ENCODE measurements at places on chromosomes 6 and 20.
A peak's percentile ranks its signal among the peaks of the same experiment; 100 is the strongest.

- no peak for DNase-seq
Observed at GRCh38 chr6:129536271-129536670, 173.7 kb downstream of the ARHGAP18 start.

DNA sequence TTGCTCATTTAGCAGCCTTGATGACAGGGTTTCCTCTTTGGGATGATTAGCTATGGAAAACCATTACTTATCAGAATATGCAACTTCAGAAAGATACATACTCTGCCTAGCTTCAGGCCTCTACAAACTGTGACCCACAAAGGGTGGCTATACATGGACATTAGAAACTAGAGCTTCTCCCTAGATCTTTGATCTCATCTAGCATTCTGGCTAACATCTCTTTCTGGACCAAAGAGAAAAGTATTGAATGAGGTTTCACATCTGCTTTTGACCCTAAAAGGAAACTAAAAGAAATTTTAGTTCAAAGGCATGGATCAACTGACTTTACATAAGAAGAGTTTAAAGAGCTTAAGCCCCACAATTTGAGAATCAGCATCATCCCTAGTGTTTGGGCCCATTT is 12.4 kb upstream of the HMGN3 start:
- DNase-seq, result no peak

DNA sequence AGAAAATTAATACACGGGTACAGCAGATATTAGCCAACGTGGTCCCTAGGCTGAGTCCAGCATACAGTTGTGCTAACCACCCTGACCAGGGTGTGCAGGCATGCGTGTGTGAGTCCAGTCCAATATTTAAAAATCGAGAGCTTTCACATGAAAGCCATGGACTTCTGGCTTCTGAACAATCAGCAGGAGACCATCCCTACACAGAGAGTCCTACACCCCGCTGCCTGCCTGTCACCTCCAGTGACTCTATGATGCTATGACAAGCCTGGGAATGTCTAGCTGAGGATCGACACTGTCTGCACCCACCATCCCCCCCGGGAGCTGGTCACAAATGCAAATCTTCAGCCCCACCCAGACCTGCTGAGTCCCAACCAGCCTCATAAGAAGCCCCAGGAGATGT is 7.9 kb downstream of the ACSS1 start:
- DNase-seq, result no peak

GRCh38 chr6:132746048-132746447 is 11.7 kb downstream of the VNN2 start:
- DNase-seq, result peak; percentile 7

DNA sequence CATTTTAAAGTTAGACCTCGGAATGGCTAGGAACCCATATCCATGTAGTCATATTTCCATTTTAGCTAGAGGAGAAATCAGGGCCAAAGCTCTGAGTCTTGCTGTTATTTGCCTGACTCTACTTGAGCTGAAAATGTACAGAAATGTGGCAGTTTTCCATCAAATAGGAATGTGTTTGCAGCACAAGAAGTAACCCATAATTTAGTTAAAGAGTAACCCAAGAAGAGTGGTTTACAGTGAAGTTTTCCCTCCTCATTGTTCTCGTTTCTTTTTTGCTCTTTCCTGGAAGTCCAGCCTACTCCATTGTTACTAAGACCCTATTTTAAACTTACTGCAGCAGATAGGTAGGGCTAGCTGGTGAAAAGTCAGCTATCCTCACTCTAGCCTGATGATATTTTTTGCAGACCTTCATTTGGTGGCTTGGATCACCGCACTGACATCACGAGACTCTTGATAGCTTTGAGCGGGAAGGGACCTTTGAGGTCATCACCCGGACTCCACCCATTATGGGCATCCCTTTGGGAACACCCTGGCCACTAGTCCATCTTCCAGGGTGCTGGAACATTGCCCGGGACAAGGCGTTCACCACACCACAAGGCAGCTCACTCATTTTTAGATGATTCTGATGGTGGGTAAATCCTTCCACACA is 28.0 kb upstream of the ADGRF5 start:
- DNase-seq, result no peak

- no peak for DNase-seq
Observed at GRCh38 chr20:38229376-38230252, 30.9 kb downstream of the KIAA1755 start.

- no peak for DNase-seq
Observed at GRCh38 chr6:136069119-136069518, 181.0 kb downstream of the MTFR2 start.

- no peak for DNase-seq
Observed at GRCh38 chr6:146429831-146430230, 113.8 kb upstream of the RAB32 start.

- DNase-seq, result peak; percentile 90
Observed at GRCh38 chr6:17705778-17706579, 746 bp downstream of the NUP153 start.

- no peak for DNase-seq
Observed at GRCh38 chr20:56928007-56928406, 298.9 kb downstream of the TFAP2C start.

DNA sequence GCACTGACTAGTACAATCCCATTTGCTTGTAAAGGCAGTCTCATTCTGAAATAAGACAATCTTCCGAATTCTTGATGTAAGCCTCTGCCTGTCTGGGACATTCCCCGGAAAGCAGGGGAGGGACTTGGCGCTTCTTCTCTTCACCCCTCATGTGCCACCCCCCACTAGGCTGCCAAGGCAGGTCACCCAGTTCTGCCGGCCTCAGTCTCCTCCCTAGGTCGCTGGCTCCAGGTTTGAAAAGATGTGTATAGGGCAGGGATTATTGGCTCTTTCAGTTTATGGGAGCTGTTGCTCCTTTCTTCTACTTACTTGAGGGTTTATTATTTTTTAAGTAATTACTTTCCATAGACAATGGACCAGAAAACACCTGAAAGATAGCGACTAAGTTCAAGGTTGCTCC is 158.1 kb upstream of the RPS6KA2 start:
- DNase-seq, result no peak

DNA sequence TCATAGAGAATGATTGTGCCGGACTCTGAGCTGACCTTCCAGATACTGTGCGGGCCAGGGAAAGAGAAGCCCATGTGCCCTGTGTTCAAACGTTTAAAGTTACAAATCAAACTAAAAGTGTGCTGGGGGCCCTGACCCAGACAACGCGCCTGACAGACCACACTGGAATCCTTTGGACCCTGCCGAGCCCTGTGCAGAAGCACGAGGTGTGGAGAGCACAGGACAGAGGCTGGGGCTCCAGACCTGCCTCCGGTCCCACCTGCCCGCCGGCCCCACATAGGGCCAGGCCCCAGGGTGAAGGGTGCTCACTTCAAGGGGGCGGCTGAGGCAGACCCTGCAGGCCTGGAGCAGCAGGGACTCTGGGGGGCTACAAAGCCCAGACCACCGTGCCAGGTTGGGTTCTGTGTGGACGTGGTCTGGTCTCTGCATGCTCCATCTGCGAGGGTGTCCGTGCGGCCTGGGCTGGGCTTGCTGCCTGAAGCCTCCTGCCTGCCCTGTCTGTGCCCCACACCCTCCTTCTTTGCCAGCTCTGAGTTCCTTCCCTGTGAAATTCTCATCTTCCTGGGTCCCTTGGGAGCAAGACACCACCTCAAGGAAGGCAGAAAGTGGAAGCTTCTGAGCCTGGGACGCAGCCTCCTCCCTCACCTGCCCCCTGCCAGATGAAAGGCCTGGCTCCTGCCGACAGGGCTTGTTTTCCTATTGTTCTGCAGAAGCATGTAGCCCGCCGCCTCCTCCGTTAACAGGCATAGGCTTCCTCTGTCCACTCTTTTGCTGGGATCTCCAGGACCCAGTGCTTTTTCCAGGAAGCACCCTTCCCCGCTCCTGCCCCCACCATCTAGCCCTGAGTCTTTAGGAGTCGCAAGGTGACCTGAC is 186.2 kb downstream of the ERMARD start:
- DNase-seq, result no peak

DNA sequence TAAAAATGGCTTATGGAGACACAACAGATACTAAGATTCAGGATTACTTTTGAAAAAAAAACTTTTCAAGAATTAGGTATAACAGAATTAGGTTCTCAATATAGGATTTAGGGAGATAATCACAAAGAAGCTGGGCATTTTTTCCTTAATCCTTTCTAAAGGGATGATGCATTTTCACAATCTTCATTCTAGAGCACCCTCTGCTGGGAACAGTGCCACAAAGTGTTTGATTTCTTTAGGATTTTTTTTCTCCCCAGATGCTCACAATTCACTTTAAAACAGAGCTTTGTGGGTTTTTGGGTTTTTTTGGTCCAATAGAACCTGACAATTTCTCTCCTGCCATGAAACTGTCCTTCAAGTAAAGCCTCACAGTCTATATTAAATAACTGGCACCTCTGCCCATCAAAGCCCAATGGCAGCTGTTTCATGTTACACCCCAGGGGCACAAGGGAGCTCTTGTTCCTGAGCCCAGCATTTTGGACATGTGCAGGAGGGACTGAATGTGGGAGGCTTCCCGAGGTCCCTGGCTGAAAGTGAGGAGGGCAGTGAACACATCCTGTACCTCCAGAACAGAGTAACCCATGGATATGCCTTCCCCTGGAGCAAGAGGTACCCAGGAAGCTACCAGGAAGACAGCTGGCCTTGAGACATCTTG is 39.7 kb downstream of the PREP start:
- no peak for DNase-seq

GRCh38 chr20:6766433-6766832 is 1.1 kb upstream of the BMP2 start:
- no peak for DNase-seq

DNA sequence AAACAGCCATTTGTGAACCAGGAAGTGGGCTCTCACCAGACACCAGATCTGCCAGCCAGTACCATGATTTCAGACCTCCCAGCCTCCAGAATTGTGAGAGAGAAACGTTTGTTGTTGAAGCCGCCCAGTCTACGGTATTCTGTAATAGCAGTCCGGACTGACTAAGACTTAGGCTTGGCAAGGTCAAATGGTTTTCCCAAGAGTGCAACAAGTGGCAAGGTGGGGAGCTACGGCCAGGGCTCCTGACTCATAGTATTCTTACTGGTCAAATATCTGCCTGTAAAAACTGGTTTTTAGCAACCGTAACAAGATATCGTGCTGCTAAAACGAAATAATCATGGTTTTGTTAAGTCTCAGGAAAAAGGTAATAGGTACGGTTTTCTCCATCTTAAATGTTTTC is 37.8 kb downstream of the MCUR1 start:
- DNase-seq, result no peak

DNA sequence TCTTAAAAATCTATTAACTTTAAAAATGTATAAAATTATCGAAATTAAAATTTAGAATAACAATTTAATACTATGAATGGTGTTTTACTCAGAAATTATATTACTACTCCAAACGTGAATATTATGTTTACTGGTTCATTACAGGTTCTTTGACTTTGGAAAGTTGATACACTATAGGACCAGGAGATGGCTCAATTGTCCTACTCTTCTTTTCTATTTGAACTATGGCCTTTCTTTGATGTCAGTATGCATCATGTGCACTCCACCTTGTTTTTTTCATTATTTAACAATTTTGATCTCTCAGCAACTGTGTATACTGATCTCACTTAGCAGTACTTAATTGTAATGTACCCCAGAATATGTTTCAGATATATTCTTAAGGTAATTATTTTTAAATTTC is 391.5 kb upstream of the MANEA start:
- DNase-seq, result no peak

- no peak for DNase-seq
Observed at GRCh38 chr6:128882560-128882959, 378 bp upstream of the LAMA2 start.

- DNase-seq, result no peak
Observed at GRCh38 chr6:26194816-26195375, 107.7 kb downstream of the HFE start.

- DNase-seq, result no peak
Observed at GRCh38 chr6:15129887-15130286, 116.0 kb upstream of the JARID2 start.

- DNase-seq, result no peak
Observed at GRCh38 chr20:39082622-39083398, 120.7 kb downstream of the DHX35 start.

DNA sequence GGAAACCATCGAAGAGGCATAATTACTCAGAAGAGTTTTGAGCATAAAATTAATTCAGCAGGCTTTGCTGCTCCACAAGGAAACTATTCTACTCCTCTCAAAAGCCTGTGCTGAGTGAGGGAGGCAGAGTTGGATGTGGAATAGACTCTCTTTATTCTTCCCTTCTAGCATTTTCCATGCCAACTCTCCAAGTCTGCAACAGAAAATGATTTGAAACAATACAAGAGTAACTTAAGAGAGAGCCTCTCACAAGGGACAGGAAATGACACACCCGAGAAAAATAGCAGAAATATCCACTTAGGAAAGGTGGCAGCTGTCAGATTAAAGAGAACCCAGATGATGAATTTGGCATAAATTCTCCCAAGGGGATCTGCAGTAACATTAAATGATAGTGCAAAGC is 26.3 kb upstream of the LAMP5 start:
- DNase-seq, result no peak

DNA sequence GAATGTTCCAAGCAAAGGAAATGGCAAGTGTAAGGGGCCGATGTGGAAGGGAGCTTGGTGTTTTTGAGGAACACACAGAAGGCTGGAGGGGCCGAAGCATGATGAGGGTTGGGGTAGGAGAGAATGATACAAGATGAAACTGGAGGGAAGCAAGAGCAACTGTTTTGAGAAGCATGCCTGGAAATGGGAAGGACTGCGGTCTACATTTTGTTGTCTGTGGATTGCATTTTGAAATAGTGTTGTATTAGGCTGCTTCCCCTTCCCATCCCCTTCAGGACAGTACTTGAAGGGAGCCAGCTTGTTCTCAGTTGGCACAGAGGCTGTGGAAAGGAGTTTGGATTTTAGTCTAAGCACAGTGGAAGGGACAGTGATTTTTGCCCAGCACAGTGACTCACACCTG is 2.2 kb downstream of the TM9SF4 start:
- DNase-seq, result no peak

GRCh38 chr6:119129968-119130484 is 51.6 kb upstream of the FAM184A start:
- no peak for DNase-seq

- DNase-seq, result no peak
Observed at GRCh38 chr6:140285998-140286690, 911.7 kb upstream of the CITED2 start.

DNA sequence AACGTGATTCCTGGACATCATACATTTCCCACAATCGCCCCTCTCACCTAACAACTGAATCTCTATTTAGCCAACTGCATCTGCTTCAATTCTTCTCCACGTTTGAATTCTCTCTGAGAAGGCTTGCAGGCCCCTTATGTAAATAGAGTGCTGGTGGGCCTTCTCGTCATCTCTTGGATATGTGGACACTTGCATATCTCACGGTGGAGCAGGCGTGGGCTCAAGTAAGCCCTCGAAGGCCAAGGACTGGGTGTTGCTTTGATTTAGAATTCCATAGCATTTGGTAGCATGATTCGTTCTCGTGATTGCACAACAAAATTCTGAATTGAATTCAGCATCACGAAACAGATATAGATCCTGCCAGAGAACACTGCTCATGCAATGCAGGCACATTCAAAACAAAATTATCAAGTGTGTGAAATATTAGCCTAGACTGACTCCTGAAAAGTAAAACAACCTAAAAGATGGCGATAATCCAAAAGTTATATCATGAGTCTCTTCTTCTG is 613.6 kb downstream of the TFAP2A start:
- no peak for DNase-seq

Measured in CD4-positive, alpha-beta T cell treated with Interferon gamma for 1 hour (primary cell).